ENCODE measurements at places on chromosomes 1 and 21.

DNA sequence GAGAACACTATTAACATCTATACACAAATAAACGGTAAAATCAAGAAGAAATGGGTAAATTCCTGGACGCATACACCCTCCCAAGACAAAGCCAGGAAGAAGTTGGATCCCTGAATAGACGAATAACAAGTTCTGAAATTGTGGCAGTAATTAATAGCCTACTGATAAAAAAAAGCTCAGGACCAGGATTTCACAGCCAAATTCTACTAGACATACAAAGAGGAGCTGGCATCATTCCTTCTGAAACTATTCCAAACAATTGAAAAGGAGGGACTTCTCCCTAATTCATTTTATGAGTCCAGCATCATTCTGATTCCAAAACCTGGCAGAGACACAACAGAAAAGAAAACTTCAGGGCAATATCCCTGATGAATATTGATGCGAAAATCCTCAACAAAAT, 70.7 kb upstream of the FMO3 start:
- DNase-seq = no peak

GRCh38 chr1:25804244-25804963, 4.4 kb downstream of the SELENON start:
- no peak for DNase-seq

- DNase-seq = no peak
Measured at GRCh38 chr1:227740401-227740960, 5.2 kb downstream of the SNAP47 start.

DNA sequence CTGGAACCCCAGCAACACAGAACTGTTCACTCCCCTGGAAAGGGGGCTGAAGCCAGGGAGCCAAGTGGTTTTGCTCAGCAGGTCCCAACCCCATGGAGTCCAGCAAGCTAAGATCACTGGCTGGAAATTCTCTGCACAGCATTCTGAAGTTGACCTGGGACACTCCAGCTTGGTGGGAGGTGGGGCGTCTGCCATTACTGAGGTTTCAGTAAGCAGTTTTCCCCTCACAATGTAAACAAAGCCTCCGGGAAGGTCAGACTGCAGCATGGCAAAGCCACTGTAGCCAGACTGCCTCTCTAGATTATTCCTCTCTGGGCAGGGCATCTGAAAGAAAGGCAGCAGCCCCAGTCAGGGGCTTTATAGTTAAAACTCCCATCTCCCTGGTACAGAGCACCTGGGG, 59.7 kb downstream of the INKA2 start:
- no peak for DNase-seq

GRCh38 chr21:43341378-43342161, 85.4 kb downstream of the SIK1 start:
- DNase-seq = no peak

DNA sequence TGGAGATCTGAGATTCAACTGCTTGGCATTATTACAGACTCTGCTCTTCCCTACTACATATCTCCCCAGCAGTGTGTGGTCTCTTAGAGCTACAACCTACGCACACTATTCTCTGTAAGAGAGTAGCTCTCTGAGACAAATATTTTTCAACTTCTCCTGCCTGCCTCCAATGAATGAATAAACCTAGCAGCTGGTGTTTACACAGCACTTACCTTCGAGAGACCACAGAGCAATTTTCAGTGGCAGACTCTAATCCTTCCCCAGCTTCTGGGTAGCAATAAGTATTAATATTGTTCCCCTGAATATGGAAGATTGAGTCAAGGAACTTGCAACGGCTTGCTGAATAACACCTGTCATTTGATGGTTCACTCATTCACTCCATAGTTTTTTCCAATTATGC, 350.9 kb upstream of the SPAG17 start:
- DNase-seq = no peak

DNA sequence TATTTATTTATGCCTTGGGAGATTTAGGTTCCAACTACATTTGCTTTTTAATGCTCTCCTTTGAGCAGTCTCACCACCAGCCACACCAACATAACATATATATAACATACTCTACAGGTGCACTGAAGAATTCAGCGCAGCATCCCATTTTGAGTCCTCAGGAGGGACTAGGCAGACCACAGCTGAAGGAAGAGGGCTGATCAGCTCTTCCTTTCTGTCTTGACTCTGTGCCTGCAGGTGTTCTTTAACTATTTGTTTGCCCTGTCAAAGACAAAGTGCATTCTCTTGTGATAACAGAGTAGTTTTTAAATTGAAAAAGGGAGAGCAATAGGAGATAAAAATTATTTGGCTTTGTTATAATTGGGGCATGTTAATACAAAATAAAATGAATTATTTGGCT, 17.0 kb downstream of the HIPK1 start:
- no peak for DNase-seq

DNA sequence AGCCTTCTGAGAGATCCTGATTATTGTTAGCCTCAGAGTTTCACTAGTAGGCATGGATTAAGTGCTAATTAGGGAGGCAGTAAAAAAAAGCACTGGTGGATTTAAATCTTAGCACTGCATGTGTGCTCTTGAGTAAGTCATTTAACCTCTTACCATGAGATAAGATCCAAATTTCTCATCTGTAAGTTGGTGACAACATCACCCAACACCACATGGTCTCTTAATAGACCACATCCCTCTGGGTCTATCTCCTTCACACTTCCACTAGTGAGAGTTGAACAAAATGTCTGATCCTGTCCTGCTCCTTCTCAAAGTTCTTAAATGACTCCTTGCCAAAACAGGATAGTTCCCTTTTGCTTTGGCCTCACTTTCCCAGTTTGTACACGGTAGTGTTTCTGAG, 29.5 kb upstream of the DMRTA2 start:
- DNase-seq = no peak

- no peak for DNase-seq
Measured at GRCh38 chr1:156616463-156616862, 2.8 kb upstream of the HAPLN2 start.

DNA sequence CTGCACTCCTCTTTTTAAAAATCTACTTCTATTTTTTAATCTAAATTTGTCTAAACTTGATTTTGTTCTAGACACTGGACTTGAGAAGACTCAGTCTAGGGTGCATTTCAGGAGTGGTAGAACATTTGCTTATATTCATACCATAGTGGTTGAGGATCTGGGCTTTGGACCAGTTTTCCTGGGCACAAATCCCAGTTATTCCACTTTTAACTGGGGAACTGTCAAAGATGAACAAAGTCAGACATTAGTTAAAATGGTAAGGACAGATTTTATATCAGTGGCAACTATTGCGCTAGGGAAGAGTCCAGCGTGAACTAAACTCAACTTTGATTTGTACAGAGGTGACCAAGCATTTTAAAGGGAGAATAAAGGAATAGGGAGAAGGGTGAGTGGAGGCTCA, 102.4 kb downstream of the FMN2 start:
- peak; percentile 50 for DNase-seq

DNA sequence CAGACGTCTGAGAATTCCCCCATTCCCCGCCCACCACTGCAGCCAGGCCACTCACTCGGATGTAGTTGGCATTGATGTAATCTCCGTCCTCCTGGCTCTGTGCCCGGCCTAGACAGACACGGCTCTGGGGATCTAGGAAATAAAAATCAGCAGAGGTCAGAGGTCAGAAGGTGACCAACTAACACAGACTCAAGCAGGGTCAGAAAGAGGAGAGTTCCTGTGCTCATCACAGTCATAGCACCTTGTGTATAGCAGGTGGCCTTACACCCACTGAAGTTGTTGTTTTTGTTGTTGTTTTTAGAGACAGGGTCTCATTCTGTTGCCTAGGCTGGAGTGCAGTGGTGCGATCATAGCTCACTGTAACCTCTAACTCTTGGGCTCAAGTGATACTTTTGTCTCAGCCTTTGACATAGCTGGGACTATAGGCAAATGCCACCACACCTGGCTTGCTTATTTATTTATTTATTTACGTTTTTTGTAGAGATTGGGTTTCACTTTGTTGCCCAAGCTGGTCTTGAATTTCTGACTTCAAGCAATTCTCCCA, 4.9 kb downstream of the PTPN7 start:
- no peak for DNase-seq

DNA sequence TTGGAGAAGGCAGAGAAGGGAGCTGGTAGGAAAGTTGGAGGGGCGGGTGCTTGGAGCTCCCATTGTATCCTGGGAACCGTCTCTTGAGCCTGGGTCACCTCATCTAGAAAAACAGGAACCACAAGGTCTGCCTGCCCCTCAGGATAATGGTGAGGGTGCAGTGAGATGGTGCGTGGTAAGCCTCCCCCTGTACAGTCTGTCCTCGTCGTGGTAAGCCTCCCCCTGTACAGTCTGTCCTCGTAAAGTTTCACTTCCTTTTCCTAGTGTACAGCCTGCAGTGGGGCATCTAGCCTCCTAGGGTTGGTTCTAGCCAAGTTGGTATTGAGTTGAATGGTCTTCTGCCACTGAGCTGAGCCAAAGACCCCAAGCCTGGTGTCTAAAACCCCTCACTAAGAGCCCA, 66.5 kb upstream of the IGSF21 start:
- no peak for DNase-seq

DNA sequence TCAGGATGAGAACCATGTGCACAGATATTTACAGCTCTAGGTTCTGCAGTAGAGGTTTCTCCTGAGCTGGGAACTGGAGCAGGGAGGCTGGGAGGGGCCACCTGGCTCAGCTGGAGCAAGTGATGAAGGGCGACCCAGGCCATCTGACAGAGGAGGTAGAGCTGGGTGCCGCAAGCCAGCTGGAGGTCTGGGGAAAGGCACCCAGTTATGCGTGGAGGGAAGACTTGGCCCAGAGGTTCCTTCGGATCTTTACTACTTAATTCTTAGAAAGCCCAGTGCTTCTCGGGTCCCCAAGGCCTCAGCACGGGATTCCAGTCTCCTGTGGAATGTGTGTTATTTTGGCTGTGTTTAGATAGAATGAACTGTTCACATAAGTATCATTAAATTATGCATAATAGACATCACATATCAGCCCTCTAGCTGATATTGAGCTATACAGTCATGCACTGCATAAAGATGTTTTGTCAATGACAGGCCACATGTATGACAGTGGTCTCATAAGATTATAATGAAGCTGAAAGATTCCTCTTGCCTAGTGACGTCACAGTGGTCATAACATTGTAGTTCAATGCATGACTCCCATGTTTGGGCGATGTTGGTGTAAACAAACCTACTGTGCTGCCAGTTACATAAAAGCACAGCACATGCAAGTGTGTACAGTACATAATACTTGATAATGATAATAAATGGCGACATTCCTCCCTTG, 245.1 kb downstream of the RHOU start:
- no peak for DNase-seq

- no peak for DNase-seq
Measured at GRCh38 chr1:187045371-187045770, 216.6 kb downstream of the PLA2G4A start.

DNA sequence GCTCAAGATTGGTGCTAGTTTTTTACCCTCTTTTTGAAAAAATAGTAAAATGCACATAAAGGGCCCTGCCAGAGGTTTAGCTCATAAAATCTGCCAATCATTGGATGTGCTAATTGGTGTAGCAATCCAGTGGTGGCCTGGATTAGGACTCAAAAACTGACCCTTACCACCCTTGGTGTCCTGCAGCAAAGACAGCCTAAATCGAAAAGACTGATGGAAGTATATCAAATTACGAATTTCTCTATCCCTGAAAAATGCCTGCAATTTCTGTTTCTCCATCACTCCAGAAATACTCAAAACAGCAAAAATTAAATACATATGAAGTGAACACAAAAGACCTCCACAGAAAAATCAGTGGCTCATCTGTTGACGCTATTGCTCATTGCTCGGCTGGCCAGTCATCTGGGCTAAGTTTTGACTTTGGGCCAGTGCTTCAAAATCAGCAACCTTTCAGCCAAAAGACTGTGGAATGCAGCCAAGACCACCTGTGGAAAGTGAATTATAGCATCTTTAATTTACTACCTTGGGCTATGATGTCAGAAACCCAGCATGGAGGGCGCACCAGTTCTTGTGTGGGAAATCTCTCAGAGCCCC, 30.0 kb downstream of the WLS start:
- DNase-seq = no peak

DNA sequence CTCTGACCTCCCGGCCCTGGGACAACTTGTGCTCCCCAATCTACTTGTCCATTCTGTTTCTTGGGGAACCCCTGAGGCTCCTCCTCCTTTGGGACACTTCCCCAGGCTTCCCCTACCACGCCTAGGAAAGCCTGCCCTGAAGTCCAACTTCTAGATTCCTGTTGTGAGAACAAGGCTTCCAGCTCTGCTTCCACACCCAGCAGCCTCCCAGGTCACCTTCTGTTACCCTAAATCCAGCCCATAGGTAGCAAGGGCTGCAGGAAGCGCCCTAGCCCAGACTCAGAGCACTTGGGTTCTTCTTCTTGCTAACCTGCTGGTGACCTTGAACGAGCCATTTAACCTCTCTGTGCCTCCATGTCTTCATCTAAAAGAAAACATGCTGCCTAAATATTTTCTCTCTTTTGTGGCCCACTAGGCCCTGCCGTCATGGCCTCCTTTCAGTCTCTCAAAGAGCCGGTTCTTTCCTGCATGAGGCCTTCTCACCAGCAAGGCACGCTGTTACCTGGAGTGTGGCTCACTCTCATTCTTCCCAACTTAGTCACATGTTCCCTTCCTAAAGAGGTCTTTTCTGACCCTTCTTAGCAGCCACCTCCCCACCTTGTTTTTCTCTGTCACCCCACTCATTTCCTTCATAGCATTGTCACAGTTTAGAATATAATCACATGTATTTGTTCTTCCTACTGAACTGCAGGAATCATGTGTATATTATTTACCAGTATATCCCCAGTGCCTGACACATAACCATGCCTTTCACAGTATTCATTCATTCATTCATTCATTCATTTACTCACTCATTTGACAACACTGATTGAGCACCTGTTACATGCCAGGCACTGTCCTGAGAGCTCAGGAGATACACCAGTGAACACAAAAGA, 1.4 kb downstream of the CAPN2 start:
- DNase-seq = no peak

- DNase-seq = no peak
Measured at GRCh38 chr1:159184201-159184600, 12.8 kb downstream of the CADM3 start.

DNA sequence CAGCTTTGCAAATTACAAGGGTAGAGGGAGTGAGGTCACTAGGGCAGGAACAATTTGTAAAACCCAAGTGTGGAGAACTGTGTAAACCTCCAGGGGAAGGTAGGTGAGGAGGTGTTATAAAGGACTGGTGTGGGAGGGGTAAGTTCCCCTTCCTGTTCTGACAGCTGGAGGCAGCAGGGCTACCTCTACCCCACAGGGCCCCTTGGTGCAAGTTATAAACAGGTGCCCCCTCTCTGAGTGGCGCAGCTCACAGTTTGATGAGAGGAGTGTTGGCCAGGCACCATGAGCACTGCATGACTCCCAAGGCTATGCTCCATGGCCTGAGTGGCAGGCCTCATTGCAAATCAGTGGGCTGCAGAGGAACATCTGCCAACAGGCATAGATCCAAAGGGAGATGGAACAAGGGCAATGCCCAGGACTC, 41.0 kb downstream of the MFSD2A start:
- DNase-seq = no peak

DNA sequence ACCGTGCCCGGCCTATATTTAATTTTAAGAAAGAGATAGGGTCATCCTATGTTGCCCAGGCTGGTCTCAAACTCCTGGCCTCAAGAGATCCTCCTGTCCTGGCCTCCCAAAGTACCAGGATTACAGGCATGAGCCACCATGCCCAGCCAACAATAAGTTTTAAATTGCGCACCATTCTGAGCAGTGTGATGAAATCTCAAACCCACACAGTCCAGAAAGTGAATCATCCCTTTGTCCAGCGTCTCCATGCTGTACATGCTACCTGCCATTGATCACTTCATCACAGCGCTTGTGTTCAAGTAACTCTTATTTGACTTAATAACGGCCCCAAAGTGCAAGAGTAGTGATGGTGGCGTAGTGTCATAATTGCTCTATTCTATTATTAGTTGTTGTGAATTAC, 75.4 kb downstream of the APP start:
- no peak for DNase-seq
